ENCODE measurements at places on chromosomes 1 and 21.

GRCh38 chr21:16676391-16676790, 836.5 kb upstream of the CXADR start:
- DNase-seq, result no peak

DNA sequence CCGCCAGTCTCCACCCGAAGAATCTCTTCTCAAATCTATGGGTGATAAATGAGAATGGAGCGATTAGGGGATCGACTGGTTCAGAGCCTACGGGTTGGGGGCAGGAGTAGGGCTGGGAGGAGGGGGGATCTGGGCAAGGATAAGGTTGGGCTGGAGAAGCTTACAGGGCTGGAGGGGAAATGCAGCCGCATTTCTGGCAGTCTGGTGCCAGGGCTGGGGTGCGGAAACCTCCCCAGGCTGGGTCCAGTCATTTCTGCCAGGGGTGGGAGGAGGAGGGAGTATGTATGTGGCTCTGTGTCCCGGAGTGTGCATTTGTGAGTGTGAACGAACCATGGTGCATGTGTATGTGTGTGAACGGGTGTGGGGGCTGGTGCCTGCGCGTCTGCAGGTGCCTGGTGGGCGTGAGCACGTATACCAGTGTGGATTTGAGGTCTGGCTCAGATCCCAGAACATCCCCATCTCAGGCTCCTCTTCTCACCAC, 10.2 kb downstream of the C1orf216 start:
- DNase-seq, result no peak

- DNase-seq, result no peak
These were observed 8.3 kb downstream of the CSRP1 start for GRCh38 chr1:201498621-201499020.

DNA sequence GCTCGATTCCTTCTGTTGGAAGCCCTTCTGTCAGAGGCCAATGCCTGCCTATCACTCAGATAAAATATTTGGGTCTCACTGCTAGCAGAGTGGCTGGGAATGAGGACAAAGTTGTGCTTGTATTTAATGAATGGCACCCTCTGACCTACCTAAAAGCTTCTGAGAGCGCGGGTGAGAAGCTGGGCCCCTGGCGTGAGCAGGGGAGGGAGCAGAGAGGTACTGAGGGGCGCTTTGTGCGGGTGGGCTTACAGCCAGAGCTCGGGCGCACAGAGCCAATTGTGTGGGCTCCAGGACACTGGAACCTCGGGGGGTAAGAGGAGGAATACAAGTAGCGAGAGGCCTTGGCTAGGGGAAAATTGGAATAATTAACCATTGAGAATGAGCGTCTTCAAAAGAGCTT, 32.3 kb downstream of the PCAT6 start:
- no peak for DNase-seq

DNA sequence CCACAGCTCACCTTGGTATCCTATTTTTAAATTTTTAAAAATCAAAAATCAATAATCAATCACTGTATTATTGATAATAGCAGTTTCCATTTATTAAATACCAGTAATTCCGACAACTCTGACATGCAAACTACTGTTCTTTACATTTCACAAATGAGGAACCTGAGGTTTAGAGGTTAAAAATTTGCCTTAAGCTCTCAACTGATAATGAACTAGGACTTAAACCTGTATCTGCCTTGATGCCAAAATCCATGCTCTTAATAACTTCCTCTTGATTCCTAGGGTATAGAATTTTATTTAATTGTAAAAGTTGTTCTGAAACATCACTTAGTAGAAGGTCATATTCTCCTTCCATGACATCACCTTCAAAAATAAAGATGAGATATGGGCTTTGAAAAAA, 5.6 kb downstream of the ARHGAP29 start:
- no peak for DNase-seq

Data from esophagus squamous epithelium (tissue), 5 donors.